ENCODE measurements at places on chromosomes 6 and 20. TPM values are rescaled to one million over a fixed set of nuclear protein-coding genes. Genes with fewer than 3 reads are reported as not detected.

The LAMA5 gene
- total RNA-seq = 278 TPM

GRCh38 chr6:125910527-125910926, 46.0 kb upstream of the HINT3 start:
- no peak for DNase-seq

- no peak for DNase-seq
These were observed 72.8 kb upstream of the CNR1 start for GRCh38 chr6:88238901-88239300.

- no peak for DNase-seq
These were observed 10.0 kb upstream of the DTNBP1 start for GRCh38 chr6:15672818-15673217.

Measured in stomach (tissue), 19 donors.